ENCODE measurements at places on chromosomes 3 and 15.

- DNase-seq = no peak
Observed at GRCh38 chr3:89452066-89452465, 344.6 kb downstream of the EPHA3 start.

DNA sequence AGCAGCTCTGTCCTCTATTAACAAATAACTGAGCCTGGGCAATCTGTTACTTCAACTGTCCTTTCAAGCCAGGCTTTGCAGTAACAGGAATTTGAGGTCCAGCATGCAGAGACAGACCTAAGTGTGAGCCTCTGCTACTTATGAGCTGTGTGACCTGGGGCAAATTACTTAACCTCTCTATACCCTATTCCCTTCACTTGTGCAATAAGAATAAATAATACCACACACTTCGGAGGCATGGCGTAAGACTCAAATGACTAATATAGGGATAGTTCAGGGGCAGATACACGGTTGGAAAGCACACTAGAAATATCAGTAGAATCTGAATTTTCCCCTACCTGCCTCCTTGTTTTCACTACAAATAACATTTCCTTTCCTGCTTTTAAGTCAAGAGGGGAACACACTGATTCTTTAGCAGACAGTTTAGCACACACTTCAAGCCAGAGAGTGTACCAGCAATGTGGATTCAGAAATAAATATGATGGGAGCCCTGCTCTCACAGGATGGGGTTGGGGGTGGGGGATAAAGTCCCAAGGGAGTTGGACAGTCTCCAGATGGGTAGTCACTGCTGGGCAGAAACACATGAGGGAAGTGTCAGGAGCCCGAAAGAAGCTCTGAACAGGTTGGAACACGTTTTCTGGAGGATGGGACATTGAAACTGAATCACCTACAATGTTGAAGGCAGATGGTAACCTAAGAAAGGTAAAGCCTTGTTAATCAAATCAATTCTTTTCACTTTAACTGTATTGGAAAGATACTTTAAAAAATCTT lies 61.8 kb upstream of the RBP1 start:
- no peak for DNase-seq

- DNase-seq = no peak
Observed at GRCh38 chr3:143001034-143001368, 369 bp upstream of the U2SURP start.

DNA sequence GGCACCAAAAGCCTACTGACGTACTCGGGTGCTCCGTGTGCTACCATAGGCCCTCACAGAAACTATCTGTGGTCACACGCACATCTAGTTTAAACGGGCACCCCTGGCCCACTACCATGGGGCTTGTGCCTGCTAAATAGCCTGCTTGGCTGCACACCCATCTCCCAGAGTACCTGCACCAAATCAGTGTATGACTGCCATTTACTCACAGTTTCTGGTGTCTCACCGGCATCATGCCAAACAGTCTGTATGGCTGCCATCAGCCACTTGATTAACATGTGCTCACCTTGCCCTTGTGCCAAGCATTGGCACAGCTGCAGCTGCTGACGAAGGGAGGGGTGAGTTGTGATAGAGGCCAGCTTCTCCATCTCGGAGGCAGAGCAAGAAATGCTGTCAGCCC lies 232.7 kb downstream of the IGSF11 start:
- no peak for DNase-seq

DNA sequence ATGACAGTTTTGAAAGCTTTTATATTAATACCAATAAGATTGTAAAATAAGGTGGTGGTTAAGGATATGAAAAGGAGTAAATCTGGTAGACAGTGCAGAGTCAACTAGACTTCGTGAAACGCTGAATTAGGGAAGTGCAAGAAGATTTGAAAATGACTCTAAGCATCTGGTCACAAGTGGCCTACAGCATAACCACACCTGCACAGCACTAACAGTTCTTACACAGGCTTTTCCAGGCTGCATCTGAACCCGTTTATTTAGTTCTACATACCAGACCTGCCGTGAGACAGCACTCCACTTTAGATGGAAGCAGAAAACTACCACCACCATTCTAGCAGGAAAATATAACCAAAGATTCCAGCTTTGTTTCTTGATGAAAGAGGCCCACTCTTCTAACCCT lies 1.9 kb downstream of the DMXL2 start:
- no peak for DNase-seq
